ENCODE measurements at places on chromosomes 12 and 14.

- DNase-seq: no peak
Observed at GRCh38 chr12:107641154-107641553, 44.4 kb upstream of the PWP1 start.

DNA sequence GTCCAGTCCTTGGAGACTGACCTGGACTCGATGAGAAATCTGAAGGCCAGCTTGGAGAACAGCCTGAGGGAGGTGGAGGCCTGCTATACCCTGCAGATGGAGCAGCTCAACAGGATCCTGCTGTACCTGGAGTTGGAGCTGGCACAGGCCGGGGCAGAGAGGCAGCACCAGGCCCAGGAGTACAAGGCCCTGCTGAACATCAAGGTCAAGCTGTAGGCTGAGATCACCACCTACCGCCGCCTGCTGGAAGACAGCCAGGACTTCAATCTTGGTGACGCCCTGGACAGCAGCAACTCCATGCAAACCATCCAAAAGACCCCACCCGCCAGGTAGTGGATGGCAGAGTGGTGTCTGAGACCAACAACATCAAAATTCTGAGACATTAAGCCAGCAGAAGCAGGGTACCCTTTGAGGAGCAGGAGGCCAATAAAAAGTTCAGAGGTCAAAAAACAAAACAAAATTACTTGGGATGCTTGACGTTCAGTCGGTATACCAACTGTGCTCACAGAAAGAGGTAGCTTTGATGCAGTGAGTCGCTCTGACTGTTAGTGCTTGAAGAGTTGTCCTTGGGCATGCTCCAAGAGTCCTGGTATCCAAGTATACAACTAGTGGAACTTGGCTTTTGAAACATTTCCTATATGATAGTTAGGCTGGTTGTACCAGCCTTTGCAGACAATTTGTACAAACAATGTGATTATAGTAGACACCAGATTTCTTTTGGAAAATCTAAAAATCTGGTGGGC lies 4.8 kb downstream of the MED6 start:
- peak; percentile 1 for DNase-seq

GRCh38 chr14:28823245-28823644 lies 56.7 kb downstream of the FOXG1 start:
- DNase-seq: no peak

GRCh38 chr14:55031190-55031589 lies 4.2 kb downstream of the SOCS4 start:
- no peak for DNase-seq

DNA sequence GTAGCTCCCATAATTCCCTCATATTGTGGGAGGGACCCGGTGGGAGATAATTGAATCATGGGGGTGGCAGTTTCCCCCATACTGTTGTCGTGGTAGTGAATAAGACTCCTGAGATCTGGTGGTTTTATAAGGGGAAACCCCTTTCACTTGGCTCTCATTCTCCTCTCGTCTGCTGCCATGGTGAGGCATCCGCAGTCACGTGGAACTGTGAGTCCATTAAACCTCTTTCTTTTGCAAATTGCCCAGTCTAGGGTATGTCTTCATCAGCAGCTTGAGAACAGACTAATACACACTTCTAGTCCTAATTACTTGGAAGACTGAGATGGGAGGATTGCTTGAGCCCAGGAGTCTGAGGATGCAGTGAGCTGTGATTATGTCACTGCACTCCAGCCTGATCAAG lies 64.4 kb downstream of the TMX1 start:
- DNase-seq: peak; percentile 59

GRCh38 chr12:104381731-104382480 lies 74.8 kb upstream of the CHST11 start:
- DNase-seq: peak; percentile 69

GRCh38 chr12:113987261-113988063 lies 21.3 kb upstream of the RBM19 start:
- DNase-seq: no peak

DNA sequence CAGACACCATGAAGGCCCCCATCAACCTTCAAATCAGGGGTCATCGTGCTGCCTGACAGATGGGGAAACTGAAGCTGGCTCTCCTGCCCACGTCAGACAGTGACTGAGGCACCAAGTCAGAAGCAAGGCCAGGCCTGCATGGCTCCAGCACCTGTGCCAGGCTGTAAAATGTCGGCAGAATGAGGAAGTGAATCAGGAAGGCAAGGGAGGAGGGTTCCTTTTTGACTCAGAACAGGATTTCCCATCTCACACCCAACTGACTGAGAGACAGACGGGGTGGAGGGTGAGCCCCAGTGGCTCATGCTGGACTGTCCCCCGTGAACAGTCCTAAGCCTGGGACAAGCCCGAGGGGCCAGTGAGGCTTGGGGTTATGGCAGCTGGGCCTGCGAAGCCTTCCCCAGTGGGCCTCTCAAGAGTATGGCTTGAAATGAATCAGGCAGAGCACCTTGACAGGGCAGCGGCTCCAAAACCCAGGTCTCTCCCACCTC lies 20.9 kb downstream of the SYNE3 start:
- DNase-seq: no peak

GRCh38 chr14:61026526-61026925 lies 45.5 kb downstream of the SLC38A6 start:
- DNase-seq: no peak

GRCh38 chr14:67493092-67493717 lies 4.7 kb upstream of the TMEM229B start:
- DNase-seq: no peak
